Eye (tissue), 1 donor: ENCODE measurements at places on chromosomes 5 and 9.

- DNase-seq = no peak
Measured at GRCh38 chr5:125120012-125120411, 373.6 kb upstream of the ZNF608 start.

- no peak for DNase-seq
Measured at GRCh38 chr5:142181096-142181495, 72.5 kb downstream of the NDFIP1 start.

GRCh38 chr9:120441426-120442307 lies 138.3 kb downstream of the CDK5RAP2 start:
- DNase-seq = no peak

DNA sequence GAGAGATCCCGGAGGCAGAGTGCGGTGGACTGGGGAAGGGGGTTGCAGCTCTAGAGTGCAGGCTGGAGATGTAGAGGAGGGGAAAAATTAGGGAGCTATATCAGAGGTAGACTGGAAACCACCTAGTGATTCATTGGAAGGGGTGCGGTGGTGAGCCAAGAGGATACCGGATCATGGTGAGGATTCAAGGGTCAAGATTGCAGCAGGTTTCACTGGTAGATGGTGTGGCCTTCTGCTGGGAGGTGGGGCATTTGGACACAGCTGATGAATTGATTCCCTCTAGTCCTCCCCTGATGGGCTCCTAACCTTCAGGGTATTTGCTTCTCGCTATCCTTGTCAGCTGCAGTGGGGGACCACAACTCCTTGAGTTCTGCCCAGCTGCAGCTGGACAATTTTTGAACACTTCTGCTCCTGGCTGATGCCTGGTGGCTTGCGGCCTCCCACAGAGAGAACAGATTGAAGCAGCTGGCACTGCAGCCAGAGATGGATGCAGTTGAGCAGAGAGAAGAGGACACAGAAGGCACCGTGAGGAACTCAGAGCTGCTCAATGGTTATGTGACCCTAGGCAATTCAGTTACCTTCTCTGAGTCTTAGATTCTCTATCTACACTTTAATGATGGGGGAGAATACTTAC lies 134.4 kb upstream of the ABCA1 start:
- DNase-seq = peak; percentile 65

GRCh38 chr5:135174315-135175096 lies 140.5 kb upstream of the PITX1 start:
- no peak for DNase-seq

DNA sequence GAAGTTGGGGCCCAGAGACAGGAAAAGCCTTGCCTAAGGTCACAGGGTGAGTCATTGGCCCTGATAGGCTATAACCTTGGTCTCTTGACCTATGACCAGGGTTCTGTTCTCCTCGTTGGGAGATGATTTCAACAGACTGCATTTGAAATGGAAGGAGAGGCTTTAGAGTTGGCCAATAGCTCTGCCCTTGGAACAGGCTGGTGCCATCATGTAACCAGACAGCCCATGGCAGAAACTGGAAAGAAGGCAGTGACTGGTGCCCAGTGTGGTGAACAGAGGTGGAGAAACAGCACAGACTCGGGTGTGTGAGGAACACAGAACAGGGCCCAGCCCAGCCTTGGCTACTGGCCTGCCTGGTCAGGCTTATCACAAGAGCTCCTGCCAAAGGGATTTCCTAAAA lies 109.8 kb upstream of the SLC25A48 start:
- DNase-seq = no peak

- no peak for DNase-seq
Measured at GRCh38 chr5:158170060-158170459, 311.1 kb upstream of the CLINT1 start.

- no peak for DNase-seq
Measured at GRCh38 chr9:134187110-134187531, 22.8 kb upstream of the RNU6ATAC start.

DNA sequence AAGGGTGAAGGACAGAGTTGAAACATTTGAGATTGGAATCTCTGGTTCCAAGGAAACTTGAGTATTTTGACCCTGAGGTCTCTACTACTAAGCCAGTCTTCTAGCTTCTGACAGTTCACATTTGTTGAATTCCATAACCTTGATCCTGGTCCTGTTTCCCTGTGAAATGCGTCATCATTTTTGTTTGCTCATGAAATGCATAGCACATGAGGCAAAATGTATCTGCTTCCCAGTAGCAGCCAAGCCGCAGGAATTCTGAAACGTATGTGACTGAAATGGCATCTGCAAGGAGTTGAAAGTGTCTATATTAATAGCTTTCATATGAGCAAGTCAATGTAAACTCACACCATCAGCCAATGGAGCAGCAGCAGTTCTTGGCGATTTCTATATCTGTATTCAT lies 307.9 kb downstream of the CSNK1G3 start:
- DNase-seq = peak; percentile 70
